GM23338 (cell line): ENCODE measurements at places on chromosomes 3 and 15.
A peak's percentile ranks its signal among the peaks of the same experiment; 100 is the strongest.

GRCh38 chr3:117103675-117104074 is 394.1 kb downstream of the TUSC7 start:
- peak; percentile 23 for DNase-seq

DNA sequence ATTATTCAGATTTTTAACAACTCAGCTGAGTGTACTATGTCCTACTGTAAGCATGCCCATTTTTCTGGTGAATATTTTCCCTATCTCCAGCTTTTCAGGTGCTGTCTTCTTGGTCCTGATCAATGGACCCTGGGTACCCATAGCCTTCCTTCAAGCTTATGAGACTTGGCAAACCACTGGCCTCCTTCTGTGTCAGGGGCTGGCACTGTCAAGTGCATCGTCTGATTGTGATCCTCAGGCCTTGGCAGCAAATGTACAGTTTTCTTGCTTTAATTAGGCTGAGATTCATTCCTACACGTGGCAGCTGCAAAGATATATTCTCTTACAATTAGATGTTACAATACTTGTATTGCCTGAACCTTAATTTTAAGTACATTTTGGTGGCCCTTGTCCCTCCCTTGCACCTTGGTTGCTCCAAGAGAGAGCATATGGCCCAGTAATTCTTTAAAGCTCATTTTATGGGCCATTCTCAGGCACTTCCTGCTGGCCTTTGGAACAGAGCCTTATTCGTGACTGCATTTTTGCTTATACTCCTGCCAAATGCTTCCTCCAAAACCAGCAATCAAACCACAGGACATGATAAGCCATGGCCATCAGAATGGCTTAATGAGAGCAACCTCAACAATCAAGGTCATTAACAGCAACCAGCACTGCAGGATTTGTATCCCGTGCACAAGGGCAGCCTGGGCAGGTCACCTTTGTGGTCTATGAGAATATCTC is 179.9 kb downstream of the CNTN6 start:
- no peak for DNase-seq

- no peak for DNase-seq
These were observed 5.5 kb downstream of the LMOD3 start for GRCh38 chr3:69116897-69117296.

DNA sequence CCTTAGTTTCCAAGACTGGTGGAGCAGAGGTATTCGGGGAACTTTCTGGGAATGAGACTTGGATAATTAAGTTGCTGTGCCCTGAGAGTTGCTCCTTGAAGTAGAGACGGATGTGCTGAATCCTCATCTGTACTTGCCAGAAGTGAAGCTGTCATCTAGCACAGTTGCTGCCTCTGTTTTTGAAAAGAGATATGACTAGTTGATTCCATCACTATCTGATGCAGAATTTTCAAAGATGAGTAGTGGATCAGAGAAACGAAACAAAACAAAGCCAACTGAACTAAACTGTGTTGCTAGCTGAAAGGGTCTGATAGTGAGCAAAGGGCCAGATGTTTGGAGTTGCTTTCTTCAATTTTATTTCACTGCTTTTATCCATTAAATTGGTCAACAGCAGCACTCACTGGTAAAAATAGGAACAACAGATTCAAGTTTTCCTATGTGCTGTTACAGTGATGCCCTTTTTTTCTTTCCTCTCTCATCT is 52.7 kb downstream of the MITF start:
- DNase-seq: peak; percentile 29

DNA sequence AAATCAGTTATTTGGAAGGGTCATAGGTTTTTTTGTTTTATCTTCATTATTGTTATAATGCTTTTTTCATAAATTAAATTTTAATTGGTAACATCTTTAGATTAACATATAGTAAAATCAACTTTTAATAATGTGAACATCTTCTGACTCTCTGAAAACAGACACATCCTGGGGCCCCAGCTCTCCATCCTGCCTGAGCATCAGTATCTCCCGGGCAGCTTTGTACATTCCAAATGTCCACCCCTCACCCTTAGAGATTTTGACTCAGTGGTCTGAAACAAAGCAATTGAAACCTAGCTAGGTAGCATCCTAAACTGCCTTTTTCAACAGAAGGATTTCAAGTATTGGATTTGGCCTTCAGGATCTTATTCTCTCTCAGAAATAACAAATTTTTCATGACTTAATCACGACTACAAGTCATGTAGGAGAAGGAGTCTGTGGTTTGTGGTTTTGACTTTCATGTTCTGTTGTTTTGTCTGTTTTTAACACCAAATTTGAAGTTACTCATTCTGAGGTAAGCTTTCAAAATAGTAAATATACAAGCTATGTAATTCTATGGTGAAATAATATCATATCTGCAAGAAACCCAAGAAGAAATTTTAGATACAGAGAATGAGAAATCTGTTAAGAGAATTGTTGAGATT is 147.3 kb upstream of the UBE2E2 start:
- DNase-seq: no peak

GRCh38 chr3:60998858-60999257 is 252.4 kb downstream of the FHIT start:
- no peak for DNase-seq

DNA sequence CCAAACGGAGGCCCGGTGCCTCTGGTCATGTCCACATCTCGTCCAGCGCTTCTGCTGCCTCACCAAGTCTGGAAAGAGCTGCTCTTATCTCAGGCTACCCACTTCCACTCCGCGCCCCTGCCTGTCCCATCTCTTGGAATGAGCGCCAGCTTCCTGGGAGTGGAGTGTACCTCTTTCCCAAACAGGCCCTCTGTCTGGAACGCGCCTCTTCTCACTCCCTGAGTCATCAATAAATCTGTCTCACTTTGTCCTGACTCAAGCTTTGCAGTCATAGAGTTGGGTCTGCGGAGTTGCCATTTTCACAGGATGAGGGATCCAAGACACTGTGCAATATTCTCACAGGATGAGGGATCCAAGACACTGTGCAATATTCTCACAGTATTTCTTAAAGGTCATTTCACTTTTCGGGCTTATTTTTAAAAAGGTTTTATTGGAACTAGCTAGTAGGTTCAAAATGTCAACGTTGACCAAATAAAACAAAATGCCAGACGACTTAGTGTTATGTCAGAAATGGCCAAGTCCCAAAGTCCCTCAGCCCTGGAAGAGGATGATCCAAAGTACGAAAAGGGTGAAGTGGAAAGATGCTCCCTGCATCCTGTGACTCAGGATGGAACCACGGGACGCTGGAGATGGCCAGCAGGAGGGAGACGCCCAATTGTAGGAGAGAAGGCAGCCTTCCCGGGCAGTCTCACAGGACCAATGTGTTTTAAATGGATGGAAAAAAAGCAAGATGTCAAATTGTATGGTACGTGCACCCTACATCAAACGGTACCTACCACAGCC is 81.1 kb downstream of the CHSY1 start:
- DNase-seq: no peak

- DNase-seq: no peak
These were observed 400.4 kb downstream of the LPP start for GRCh38 chr3:188554404-188554803.

- no peak for DNase-seq
These were observed 73.7 kb downstream of the FILIP1L start for GRCh38 chr3:100040451-100041225.

GRCh38 chr3:19365471-19365870 is 217.2 kb downstream of the KCNH8 start:
- no peak for DNase-seq

- peak; percentile 98 for DNase-seq
These were observed 18.8 kb upstream of the SSUH2 start for GRCh38 chr3:8663177-8664061.

DNA sequence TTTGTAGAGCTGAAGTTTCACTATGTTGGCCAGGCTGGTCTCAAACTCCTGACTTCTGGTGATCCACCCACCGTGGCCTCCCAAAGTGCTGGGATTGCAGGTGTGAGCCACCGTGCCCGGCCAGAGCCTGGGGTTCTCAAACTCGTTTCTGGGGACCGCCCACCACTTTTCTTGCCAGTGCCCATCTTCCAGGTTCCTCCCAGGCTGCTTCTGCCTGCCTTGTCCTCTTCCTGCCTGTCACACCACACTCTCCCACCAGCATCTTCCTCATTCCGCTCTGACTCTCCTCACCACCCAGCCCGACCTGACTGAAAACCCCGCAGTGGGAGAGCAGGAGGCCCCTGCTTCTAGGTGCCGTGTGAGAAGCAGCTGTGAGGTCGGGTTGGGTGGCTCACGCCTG is 3.1 kb upstream of the DYNLT2B start:
- DNase-seq: no peak

DNA sequence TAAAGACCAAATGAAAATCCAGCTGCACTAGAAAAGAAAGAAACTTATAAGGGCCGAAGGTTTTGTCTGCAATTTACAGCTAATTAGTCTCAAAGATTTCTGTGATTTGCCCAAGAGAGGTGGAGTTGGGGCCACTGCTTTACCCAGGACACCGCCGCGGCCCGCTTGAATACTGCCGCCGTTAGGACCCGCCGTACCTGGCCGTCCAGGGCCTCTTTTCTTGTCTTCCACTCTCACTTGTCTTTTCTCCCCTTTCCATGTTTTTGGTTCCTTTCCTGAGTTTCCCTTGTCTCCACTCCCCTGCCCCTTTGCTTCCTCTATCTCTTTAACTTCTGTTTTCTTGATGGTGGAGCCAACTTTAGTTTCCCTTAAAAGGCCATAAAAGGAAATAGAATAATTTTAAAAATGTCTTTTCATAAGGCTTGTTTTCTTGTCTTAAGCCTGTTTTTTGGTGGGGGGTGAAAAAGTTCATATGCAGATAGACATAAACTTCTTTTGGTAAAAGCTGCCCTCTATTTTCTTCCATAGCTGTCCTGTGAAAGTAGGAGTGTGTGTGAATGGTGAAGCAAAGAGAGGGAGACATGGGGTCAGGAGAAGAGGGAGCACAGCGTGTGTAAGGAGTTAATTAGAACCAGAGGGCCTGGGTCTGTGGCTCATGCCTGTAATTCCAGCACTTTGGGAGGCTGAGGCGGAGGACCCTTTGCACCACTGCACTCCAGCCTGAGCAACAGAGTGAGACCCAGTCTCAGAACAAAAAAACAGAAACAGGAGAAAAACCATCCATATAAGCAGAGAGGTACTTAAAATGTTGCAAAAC is 16.0 kb upstream of the CCNL1 start:
- peak; percentile 43 for DNase-seq

DNA sequence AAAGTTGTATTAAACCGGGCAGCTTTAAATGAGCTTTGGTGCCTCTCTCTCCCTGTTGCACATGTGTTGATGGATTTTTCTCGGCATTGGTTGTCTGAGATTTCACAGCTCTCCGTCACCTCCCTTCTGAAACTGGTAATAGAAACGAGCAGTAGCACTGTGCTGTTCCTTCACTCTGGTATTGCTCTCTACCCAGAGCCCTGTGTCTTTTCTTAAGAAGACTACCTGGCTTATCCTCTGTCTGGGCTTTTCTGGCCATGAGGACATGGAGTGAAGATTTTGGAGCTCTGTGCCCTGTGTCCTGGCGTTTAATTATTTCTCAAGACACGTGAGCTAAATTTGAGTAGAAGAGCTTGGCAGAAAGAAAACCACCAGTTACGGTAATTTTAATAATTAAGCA is 209.6 kb upstream of the EIF1B start:
- no peak for DNase-seq

GRCh38 chr3:111851511-111851954 is 7.5 kb upstream of the PHLDB2 start:
- no peak for DNase-seq

DNA sequence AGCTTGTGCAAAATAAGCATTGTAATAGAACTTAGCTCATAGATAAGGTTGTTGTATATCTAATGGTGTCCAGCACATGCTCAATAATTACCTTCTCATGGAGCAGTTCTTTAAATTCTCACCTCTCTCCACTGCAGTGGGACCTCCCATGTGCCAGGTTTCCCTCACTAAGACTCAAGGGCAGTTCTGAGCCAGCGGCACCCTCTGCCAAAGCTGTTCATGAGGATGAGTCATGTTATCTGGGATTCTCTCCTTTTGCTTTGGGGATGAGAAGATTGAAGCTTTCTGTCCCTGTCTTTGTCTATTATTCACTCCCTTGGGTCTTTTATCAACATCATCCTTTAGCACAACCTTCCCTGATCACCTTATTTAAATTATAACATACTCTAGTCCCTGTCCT is 15.6 kb upstream of the AMOTL2 start:
- no peak for DNase-seq

GRCh38 chr3:66467996-66468735 is 32.7 kb downstream of the LRIG1 start:
- no peak for DNase-seq

DNA sequence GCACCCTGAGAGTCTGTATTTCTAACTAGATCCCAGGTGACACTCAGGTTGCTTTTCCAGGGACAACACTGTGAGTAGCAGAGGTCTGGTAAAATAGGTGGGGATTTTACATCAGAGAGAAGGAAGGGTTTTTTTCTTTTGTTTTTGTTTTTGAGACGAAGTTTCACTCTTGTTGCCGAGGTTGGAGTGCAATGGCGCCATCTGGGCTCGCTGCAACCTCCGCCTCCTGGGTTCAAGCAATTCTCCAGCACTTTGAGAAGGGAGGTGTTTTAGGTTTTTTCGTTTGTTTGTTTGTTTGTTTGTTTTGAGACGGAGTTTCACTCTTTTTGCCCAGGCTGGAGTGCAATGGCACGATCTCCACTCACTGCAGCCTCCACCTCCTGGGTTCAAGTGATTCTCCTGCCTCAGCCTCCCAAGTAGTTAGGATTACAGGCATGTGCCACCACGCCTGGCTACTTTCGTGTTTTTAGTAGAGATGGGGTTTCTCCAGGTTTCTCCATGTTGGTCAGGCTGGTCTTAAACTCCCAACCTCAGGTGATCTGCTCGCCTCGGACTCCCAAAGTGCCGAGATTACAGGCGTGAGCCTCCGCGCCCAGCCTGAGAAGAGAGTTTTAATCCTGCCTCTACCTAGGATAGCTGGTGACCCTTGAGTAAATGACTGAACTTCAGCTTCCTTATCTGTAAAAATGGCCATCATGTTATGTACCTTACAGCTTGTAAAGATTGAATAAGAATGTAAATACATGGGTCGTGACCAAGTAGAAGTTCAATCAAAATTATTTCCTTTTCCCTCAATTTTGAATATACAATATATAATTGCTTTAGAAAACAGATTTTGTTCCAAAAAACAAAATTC is 95.9 kb upstream of the FNDC3B start:
- no peak for DNase-seq

GRCh38 chr3:111989061-111989678 is 9.6 kb upstream of the TAGLN3 start:
- peak; percentile 74 for DNase-seq

DNA sequence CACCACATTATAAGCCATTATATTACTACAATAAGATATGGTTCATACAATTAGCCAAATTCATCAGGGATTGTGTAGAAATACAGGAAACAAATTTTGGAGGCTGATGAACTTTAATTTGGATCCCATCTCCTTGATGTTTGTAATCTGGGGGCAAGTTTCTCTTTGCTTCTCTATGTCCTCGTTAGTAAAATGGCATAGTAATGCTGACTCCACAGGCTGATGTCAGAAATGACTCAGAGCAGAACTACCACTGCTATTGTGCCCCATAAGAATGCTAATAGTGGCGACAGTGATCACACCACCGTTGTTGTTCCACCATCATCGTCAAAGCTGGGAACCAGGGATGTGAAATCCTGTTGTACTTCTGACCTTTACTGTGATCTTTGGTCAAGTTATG is 722.3 kb upstream of the LMCD1 start:
- DNase-seq: no peak

GRCh38 chr3:10968401-10968800 is 24.1 kb upstream of the SLC6A1 start:
- DNase-seq: peak; percentile 24

GRCh38 chr3:115347737-115348136 is 200.6 kb upstream of the ZBTB20 start:
- peak; percentile 51 for DNase-seq

- no peak for DNase-seq
These were observed 308.0 kb upstream of the ATP11B start for GRCh38 chr3:182485301-182485700.

GRCh38 chr3:117144853-117145252 is 435.3 kb downstream of the TUSC7 start:
- no peak for DNase-seq
